COR-L47 (cell line): ENCODE measurements at places on chromosomes 1 and 21.
A peak's percentile ranks its signal among the peaks of the same experiment; 100 is the strongest.

- DNase-seq, result no peak
Observed at GRCh38 chr1:87904651-87905050, 576.0 kb downstream of the LMO4 start.

DNA sequence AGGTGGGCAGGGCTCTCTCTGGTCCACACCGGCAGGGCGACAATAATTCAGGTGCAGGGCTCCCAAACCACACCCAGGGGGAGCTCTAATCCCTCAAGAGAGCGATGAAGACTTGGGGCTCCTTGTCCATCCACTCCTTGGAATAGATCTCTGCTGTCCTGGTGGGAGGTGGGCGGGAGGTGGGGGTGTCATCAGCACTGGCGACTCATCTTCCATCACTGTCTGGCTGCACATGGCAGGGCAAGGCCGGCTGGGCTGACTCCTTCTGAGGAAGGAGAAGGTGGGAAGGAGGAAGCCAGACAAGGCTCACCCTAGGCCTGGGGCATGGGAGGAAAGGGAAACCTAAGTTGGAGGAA, 29.3 kb downstream of the TNNT2 start:
- DNase-seq, result peak; percentile 34

GRCh38 chr1:186854102-186854501, 25.4 kb downstream of the PLA2G4A start:
- no peak for DNase-seq

DNA sequence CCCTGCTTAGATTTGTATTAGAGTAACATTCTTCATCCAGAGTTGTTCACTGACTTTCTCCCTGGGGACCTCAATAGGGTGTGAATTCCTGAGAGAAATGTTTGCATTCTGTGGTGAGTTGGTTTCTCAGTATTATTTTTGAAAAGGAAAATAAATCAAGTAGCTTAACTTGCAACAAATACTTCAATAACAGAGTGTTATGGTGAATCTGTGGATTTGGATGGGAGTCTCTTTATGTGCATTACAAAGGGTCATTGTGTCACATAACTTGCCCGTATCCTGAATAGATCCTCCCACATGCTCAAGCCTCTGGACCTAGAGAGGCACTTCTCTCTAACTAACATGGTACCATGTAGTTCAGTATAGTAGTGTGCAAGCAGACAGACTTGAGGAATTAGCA, 68.4 kb upstream of the IPO9 start:
- DNase-seq, result no peak

DNA sequence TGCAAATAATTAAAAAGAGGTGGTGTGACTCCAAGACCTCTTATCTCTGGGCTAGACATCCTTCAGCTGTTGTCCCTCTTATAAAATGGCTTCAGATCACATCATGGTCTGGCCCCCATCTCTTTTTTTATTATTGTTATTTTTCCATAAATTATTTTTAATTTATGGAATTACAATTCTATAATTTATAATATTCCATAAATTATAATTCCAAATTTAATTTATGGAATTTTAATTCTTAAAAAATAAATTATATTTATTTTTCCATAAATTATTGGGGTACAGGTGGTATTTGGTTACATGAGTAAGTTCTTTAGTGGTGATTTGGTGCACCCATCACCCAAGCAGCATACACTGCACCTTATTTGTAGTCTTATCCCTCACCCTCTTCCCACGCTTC, 65.9 kb upstream of the GJA5 start:
- DNase-seq, result no peak

DNA sequence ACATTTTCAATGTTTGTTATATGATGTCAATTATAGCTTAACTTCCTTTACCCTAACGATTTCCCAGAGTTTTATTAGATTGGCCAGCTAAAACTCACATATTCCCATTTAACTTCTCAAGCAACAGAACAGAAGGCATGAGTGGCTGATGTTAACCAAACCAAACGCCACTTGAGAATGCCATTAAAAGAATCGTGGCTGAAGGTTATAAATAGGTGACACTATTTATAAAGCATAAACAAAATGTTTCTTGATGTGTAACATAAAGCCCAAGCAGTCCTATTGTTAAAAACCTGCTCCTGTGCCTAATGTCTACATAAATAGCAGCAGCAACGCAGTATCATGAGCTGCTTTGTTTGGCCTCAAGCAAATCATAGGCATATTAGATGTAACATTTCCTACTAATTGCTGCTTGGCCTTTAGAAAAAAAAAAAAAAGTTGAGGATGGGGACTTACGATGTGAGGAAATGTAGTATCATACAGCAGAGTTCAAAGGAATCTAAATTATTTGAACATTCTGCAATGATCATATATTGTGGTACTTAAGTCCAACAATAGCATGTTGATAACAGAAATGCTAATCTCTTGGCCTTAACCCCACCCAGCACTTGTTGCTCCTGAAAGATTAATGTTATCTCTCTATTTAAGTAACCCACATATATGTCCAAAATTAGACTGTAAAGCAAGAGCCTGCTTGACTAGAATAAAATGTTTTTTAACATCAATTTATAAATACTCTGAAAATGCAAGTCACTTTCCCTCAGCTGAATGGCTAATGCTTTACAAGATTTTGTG, 106.0 kb downstream of the ESRRG start:
- DNase-seq, result no peak

GRCh38 chr1:14976256-14976655, 177.3 kb upstream of the TMEM51 start:
- DNase-seq, result no peak

DNA sequence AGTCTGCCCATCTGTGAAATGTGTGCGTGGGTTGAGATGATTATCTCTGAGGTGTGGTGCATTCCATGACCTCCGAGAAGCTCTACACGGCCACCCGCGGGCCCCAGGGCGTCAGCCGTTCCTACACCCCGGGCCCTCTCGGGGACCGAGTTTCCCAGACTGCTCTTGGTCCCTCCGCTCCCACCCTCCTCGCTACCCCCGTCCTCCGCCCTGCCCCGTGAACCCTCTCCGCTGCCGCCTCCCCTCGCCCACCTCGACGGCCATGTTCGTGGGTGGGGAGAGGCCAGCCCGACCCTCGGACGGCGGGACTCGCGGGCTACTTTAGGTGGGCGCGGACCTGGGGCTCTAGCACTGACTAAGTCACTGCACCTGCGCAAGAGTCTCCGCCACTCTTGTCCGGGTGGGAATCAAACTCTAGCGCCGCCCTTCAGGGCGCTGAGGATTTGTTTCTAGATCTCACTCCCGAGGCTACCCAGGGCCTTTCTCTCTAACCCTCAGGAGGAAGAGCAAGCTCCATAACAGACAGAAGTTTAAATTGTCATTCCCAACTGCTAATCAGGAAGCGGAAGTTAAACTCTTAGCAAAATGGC, 47.7 kb upstream of the VWA5B1 start:
- DNase-seq, result no peak

DNA sequence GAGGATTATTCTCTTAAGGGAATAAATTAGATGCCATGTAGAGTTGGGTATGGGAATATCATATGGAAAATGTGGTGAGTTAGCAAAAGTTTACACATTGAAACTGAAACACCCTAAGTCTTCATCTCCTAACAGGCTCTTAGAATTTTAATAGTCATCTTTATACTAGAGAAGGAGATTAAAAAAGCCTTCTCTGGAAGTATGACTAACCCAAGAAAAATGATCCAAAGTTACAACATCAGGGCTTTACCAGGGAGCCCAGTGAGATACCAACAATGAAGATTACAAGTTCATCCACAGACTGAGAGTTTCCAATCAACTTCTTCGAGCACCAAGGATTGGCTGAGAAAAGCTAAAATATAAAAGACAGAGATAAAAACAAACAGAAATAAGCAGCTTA, 70.0 kb upstream of the KIAA0040 start:
- no peak for DNase-seq

GRCh38 chr1:3743421-3743820, 8.8 kb upstream of the CCDC27 start:
- DNase-seq, result no peak

- DNase-seq, result peak; percentile 44
Observed at GRCh38 chr1:77900687-77901293, 12.4 kb downstream of the NEXN start.

DNA sequence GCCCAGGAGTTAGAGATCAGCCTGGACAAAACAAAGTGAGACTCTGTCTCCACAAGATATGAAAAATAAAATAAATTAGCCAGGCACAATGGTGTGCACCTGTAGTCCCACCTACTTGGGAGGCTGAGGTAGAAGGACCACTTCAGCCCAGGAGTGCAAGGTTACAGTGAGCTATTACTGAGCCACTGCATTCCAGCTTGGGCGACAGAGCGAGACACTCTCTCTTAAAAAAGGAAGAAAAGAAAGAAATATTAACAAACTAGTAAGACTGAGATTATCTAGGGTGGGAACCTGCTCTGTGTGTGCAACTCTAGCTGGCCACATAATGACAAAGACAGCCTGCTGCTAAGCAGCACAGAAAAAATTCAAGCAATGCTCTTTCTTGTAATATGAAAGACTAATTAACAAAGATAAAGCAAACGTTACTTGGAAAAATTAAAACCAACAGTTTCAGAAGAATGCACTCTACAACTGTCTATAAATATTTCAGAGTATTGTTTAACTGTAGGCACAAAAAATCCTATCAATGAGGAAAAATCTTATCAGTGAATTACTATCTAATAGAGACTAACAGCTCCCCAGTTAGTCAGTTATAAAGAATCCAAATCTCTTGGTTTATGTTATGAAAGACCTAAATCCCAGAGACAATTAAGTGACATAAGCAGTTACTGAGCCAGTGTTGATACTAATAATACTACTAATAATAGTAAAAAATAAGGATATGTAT, 74.5 kb downstream of the ENAH start:
- no peak for DNase-seq

- DNase-seq, result no peak
Observed at GRCh38 chr21:14825514-14825974, 239.3 kb downstream of the NRIP1 start.

GRCh38 chr1:101833312-101833711, 163.4 kb downstream of the OLFM3 start:
- no peak for DNase-seq

GRCh38 chr1:106897976-106898375, 158.5 kb upstream of the PRMT6 start:
- no peak for DNase-seq

- no peak for DNase-seq
Observed at GRCh38 chr1:182617734-182618351, 13.7 kb upstream of the RGS16 start.

DNA sequence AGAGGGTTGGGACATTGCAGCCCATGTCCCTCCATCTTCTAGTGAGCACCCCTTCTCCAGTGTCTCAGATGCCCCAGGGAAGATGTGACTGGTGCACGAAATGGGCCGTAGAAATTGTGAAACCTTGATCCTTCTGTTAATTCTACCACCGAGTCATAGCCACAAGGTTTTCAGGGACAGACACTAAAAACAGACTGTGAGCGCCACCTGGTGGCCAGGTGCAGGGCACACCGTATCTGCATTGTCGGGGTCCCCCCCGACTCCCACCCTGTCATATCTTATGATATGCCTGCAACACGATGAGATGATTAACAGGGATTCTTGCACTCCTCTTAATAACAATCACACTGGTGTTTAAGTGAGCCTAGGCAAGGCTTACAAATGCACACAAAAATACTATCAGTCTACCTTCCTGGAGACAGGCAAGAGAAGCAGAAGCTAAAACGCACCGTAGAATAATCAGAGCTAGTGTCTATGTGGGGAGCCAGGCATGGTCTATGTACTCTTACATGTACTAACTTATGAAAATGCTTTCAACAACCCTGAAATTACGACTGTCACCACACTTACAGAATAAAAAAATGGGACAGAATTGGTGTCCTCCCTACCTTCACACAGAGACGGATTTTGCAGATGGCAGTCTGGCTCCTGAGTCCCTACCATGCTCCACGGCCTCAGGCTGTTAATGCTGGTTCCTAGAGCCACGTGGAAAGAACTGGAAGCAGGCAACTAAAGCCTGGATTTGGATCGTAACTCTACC, 57.9 kb downstream of the FHAD1 start:
- DNase-seq, result peak; percentile 59

- DNase-seq, result no peak
Observed at GRCh38 chr1:175188936-175189335, 3.6 kb downstream of the KIAA0040 start.

DNA sequence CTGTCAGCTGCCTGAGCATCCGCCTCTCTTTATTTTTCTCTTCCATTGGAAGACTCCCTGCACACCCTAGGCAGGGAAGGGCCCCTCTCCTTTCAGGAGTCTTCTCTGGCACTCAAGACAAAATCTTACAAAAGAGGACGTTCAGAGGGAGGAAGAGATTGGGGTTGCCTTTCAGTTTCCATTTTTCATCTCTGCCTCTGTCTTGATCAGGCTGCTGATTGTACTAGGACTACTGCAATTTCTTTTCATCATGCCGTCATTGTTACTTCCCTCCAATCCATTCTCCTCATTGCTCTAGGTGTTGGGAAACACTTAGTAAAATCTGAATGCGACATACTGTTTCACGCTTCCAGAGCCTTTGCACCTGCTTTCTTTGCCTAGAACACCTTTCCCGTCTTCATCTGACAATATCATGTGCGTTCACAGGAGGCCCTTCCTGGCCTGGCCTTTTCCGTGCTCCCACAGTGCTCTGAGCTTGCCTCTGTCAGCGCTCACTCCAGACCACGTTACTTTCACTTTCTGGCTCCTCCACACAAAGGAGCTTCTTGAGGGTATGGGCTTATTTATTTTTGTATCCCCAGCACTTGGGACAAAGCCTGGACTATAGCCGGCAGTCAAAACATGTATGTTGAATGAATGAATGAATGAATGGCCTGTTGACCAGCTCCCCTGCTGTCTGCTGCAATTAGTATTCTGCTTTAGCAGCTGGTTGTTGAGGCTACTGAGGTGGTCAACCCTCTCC, 10.9 kb downstream of the LRRC71 start:
- no peak for DNase-seq

DNA sequence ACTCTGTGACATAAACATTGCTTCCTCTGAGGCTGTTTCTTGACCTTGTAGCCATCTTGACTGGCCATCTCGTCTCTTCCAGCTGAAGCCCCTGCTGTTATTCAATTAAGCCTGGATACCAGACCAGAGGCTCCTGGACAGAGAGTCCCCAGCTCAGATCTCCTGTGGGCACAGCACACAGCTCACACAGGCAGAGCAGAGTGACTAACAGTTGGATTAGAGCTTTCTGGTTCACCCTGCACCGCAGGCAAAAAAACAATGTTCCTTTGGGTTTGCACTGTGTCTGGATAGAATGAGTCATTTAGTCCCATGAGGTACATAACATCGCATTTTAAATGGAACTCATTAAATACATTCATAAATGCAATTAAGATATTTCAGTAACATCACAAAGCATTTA, 33.4 kb upstream of the USH2A start:
- DNase-seq, result no peak
